Neural crest cell (in vitro differentiated cells): ENCODE measurements at places on chromosomes 3 and 15. TPM values are rescaled to one million over a fixed set of nuclear protein-coding genes. Genes with fewer than 3 reads are reported as not detected.

The ZNF502 gene
- not detected in 2 replicates for total RNA-seq

The PTH1R gene
- total RNA-seq = 0.14 and 0.34 TPM in 2 replicates

The MOBP gene
- not detected in 2 replicates for total RNA-seq

The C3orf33 gene
- 4.2 and 4.4 TPM in 2 replicates for total RNA-seq

The OXSR1 gene
- total RNA-seq = 48.4 and 50.0 TPM in 2 replicates

The TMEM62 gene
- total RNA-seq = 15.3 and 15.8 TPM in 2 replicates

The ANKRD34C gene
- total RNA-seq = not detected in 2 replicates

The RTP1 gene
- not detected in 2 replicates for total RNA-seq

The GCSAM gene
- not detected in 2 replicates for total RNA-seq

The ZIC1 gene
- total RNA-seq = 54.3 and 64.5 TPM in 2 replicates

The NOX5 gene
- total RNA-seq = not detected in 2 replicates

The WNT5A gene
- 14.4 and 14.7 TPM in 2 replicates for total RNA-seq

The SEMA3B gene
- total RNA-seq = 2.3 and 2.9 TPM in 2 replicates

The IGSF11 gene
- 1.3 and 2.2 TPM in 2 replicates for total RNA-seq

The MITF gene
- total RNA-seq = 2.0 and 2.7 TPM in 2 replicates

The GPR15 gene
- total RNA-seq = not detected in 2 replicates

The RASGRP1 gene
- 1.6 and 1.8 TPM in 2 replicates for total RNA-seq

The FOXL2 gene
- 0.09 TPM in 2 replicates for total RNA-seq

The TIMP4 gene
- 0.75 and 1.1 TPM in 2 replicates for total RNA-seq

The ZSCAN29 gene
- 59.6 and 62.6 TPM in 2 replicates for total RNA-seq

The HEG1 gene
- 32.0 and 33.8 TPM in 2 replicates for total RNA-seq

The SH3GL3 gene
- 0.91 and 1.4 TPM in 2 replicates for total RNA-seq

The ZBTB20 gene
- 12.4 and 13.9 TPM in 2 replicates for total RNA-seq

The MUSTN1 gene
- total RNA-seq = 3.4 and 4.1 TPM in 2 replicates

The TRH gene
- total RNA-seq = 0.36 and 0.61 TPM in 2 replicates

The LYZL4 gene
- total RNA-seq = not detected in 2 replicates

The CCR8 gene
- not detected in 2 replicates for total RNA-seq

The P2RY12 gene
- total RNA-seq = not detected in 2 replicates

The HES1 gene
- total RNA-seq = 32.6 and 36.2 TPM in 2 replicates

The LRRC31 gene
- not detected in 2 replicates for total RNA-seq

The SERPINI2 gene
- total RNA-seq = 0.56 and 0.86 TPM in 2 replicates

The LRRC34 gene
- total RNA-seq = 8.6 and 10.1 TPM in 2 replicates

The PP2D1 gene
- not detected in 2 replicates for total RNA-seq

The ANKUB1 gene
- total RNA-seq = not detected in 2 replicates

The CACNA1D gene
- 1.1 and 2.3 TPM in 2 replicates for total RNA-seq

The CNTN3 gene
- 0.50 and 0.61 TPM in 2 replicates for total RNA-seq

The LARP6 gene
- 18.2 and 20.5 TPM in 2 replicates for total RNA-seq

The NEK10 gene
- 1.6 and 2.7 TPM in 2 replicates for total RNA-seq

The CSPG5 gene
- total RNA-seq = 21.9 and 23.3 TPM in 2 replicates

The ARGFX gene
- not detected in 2 replicates for total RNA-seq

The ZKSCAN7 gene
- total RNA-seq = 17.3 and 21.0 TPM in 2 replicates

The TPRG1 gene
- total RNA-seq = 0.61 and 0.91 TPM in 2 replicates
